ENCODE measurements at places on chromosomes 12 and 14.

DNA sequence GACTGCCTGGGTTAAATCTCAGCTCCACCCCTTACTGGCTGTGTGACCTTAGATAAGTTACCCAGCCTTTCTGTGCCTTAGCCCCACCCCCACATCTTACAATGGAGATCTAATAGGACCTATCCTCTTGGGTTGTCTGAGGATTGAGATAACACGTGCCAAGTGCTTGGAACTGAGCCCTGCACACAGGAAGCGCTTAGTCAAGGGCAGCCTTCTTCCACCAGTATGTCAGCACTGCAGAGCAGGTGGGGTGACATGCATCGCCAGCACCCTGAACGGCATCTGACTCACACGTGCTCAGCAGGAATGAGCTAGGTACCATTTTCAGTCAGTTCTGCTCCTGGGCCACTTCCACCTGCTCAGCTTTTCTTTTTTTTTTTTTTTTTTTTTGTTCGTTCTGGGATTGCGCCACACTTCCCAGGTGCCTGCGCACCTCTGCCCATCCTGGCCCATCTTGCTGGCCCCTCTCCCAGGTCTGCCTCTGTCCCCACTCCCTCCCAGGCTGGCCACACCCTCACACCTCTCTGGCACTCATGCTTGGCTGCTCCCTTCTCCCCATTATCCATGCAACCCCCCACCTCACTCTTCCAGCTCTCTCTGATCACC, 19.6 kb downstream of the LGMN start:
- DNase-seq = no peak

DNA sequence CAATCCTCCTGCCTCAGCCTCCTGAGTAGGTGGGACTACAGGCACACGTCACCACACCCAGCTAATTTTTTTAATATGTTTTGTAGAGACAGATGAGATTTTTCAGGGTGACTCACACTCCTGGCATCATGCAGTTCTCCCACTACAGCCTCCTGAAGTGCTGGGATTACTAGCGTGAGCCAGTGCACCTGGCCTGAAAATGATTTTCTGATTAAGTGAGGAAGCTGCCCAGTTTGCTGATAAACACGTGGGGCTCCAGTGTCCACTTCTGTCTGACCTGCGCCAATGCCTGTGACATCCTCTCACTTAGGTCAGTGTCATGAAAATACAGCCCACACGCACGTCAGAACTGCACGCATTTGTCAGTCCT, 37.0 kb upstream of the SFSWAP start:
- DNase-seq = no peak

DNA sequence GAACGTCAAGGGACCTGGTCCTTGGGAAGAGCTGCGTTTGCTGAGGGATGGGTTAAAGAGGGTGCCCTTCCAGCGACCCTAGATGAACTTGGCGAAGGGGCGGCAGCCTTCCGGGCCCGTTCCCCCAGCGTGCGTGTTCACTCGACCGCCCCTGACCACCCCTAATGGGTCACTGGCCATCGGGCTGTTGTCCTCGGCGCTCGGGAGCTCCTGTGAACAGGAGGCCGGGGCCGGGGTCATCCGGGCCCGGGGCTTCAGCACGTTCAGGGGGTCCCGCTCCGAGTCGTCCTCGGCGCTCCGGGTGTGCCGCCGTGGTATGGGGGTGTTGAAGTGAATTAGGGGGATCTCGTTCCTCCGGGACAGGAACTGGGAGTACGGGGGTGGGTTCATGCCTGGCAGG, 9.2 kb downstream of the FGF23 start:
- DNase-seq = no peak

- no peak for DNase-seq
Measured at GRCh38 chr12:49953151-49953550, 2.6 kb downstream of the AQP2 start.

GRCh38 chr12:115378291-115378690, 694.3 kb upstream of the TBX3 start:
- no peak for DNase-seq

DNA sequence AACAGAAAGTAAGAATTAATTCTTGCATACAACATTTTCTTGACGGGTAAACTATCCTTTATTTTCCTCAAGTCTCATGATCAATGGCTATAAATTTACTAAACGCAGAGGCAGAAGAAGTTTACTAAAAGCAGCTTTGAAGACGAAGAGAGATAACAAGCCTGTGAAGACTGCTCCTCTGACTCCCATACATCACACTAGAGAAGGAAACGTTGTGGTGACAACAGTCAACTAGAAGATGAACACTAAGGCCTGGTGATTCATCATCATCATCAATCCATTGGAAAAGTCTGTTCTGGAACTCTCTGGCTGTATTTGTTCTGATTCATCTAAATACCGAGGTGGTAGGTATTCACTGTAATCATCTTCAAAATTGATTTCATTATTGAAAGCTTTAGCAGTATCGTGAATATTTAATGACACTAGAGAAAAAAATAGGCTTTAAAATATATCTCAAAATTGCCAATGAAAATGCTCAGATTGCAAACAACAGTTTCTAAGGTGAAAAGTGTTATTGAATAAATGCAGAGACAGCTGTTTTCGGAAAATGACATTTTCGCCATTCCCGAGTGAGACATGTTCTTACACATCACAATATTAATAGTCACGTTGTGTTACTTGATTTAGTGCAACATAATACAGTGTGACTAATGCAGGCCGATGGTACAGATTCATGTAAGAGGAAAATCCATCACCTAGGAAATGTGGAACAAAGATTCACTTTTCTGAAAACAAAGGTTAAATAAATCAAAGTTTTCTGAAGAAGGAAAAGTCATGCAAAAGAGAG, 260.5 kb downstream of the C12orf50 start:
- no peak for DNase-seq

DNA sequence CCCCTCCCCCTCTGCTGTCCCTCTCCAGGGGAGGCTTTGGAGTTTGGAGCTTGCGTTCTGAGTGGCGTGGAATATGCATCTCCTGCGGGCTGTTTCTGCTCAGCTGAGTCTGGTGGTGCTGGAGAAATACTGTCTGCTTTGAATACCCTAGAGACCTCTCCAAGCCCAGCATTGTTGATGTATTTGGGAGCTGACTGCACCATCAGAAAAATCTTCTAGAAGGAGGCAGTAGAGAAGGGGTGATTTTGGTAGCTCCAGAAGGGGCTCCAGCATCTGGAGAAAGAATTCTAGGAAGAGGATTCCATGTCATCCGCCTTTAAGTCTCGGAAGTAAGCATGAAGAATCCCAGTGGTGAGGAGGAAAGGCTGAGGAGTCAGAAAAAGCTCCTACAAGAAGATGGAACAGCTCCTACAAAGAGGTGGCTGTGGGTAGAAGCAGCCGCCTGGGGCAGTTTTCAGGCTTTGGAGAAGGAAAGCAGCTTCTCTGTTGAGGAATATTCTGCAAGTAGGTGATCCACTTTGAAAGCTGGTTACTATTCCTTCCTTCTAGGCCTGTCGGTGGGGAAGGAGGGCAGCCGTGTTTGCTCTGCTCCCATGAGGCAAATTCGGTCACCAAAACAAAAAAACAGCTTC, 9.7 kb downstream of the MLXIP start:
- DNase-seq = no peak

GRCh38 chr14:71322655-71323250, 415.5 kb downstream of the PCNX1 start:
- DNase-seq = no peak

DNA sequence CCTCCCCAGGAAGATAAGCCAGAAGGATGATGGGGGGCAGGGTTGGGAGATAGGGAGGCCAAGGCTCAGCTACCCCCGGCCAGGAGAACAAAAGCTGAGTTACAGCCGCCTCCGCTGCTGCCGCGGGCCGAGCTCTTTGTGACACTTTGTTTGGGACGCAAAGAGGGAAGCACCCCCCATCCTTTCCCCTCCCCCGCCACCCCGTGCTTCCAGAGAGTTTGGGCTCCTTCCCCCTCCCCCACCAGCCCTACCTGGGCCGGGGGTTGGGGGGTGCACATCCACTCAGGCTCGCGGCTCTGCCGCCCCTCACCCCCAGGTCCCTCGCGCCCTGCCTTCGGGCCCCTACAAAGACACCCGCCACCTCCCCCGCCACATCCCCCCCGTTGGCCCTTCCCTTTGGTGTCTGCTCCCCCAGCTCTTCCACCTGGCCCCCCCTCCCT, 799 bp downstream of the ZNF219 start:
- no peak for DNase-seq

- DNase-seq = no peak
Measured at GRCh38 chr12:119389687-119390086, 55.2 kb downstream of the CCDC60 start.

DNA sequence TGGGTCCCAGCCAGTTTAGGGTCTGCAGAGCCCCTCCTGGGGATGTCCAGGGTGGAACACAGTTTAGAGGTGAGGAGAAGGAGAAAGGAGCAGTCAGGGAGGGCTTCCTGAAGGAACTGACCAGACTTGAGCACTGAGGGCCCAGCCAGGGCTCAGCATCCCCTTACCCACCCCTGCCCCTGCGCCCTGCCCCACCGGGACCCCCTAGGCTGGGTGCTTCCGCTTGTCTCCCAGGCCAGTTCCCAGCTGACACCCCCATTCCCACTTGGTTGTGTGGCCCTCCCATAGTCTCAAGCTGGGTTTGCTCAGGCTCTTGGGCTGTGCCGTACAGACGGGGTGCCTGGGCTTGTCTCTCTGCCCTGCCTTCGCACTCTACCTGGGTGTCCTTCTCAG, 26.3 kb upstream of the KIF26A start:
- no peak for DNase-seq

- DNase-seq = no peak
Measured at GRCh38 chr12:14402697-14403096, 37.2 kb downstream of the ATF7IP start.

- DNase-seq = peak; percentile 12
Measured at GRCh38 chr14:57871459-57872080, 5.7 kb upstream of the SLC35F4 start.

DNA sequence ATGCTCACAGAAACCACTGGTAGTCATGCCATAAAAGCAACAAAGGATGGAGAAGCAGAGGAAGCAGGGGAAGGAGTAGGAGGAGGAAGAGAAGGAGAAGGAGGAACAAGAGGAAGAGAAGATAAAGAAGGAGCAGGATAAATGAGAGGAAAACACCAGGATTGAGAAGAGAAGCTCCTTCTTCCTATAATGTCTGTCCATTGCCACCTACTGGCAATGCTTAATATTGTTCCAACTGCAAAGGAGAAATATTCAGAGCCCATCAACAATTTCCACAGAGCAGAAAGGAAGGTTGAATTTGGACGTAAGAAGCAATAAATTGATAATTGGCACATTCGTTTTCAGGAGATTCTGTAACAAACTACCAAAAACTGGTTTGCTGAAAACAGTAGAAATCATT, 898.4 kb downstream of the SLC16A7 start:
- DNase-seq = no peak

Data from activated naive CD4-positive, alpha-beta T cell treated with anti-CD3 and anti-CD28 coated beads, Interleukin-2, amount 50 U/mL, for 72 hours (primary cell).